ENCODE measurements at places on chromosomes 1 and 21. TPM values are rescaled to one million over a fixed set of nuclear protein-coding genes. Genes with fewer than 3 reads are reported as not detected.

DNA sequence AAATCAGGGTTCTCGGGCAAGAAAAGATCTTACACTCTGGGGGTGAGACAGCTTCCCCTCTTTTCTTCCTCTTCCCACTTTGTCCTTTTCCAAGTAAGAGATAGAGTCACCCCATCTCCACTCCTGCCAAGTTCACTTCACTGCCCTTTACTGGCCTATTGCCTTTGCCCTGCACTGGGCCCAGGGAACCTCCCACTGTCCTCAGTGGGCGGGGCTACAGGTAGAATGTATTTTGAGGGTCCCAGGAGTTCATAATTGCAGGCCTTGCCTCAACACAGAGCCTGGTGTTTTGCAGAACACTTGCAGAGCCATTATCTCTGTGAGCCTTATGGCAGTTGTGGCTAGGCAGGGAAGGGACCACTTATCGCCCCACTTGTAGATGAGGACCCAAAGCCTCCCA is 3.3 kb downstream of the AMPD2 start:
- no peak for DNase-seq

- no peak for DNase-seq
Observed at GRCh38 chr1:43436371-43436770, 17.4 kb downstream of the HYI start.

- DNase-seq: no peak
Observed at GRCh38 chr1:167706931-167707877, 14.6 kb upstream of the MPZL1 start.

- DNase-seq: no peak
Observed at GRCh38 chr1:58895082-58895481, 111.2 kb upstream of the JUN start.

GRCh38 chr1:20462397-20462796 is 23.6 kb downstream of the CAMK2N1 start:
- no peak for DNase-seq

GRCh38 chr1:90291431-90292216 is 296.7 kb downstream of the ZNF326 start:
- no peak for DNase-seq

GRCh38 chr1:205455581-205456382 is at the start of gene BLACAT1:
BLACAT1 (minus strand) TSS chr1:205456045.
- DNase-seq: no peak

DNA sequence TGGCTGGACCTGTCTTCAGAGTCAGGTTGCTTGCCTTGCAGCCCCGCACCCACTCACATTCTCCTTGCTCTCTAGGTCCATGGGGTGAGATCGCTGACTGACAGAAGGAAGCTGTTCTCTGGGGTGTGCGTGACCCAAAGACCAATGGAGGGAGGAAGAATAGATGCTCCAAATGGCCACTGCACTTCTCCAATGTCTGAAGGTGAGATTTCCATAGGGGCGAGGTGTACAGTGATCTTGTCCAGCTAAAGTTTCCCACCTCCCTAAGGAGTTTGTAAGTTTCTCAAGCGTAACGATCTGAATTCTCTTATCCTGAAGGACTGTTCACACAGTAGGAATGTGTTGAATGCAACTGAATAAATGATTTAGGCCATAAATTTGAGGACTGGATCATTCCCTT is 211.9 kb upstream of the IRF2BP2 start:
- no peak for DNase-seq

DNA sequence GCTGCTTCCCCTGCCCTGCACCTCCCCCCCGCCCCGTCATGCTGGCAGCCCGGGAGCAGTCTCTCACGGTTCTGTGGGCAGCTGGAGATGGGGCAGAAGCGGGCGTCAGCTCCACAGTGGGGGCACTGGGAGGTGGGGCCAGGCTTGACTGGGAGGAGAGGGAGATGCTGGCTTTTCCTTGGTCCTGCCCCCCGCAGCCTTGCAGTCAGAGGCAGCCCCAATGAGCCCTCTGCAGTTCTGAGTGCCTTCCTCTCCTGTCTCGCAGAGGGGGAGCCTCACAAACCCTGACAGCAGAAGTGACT is 21.7 kb downstream of the ARHGEF10L start:
- DNase-seq: no peak

- no peak for DNase-seq
Observed at GRCh38 chr1:9689011-9689706, 37.6 kb downstream of the PIK3CD start.

DNA sequence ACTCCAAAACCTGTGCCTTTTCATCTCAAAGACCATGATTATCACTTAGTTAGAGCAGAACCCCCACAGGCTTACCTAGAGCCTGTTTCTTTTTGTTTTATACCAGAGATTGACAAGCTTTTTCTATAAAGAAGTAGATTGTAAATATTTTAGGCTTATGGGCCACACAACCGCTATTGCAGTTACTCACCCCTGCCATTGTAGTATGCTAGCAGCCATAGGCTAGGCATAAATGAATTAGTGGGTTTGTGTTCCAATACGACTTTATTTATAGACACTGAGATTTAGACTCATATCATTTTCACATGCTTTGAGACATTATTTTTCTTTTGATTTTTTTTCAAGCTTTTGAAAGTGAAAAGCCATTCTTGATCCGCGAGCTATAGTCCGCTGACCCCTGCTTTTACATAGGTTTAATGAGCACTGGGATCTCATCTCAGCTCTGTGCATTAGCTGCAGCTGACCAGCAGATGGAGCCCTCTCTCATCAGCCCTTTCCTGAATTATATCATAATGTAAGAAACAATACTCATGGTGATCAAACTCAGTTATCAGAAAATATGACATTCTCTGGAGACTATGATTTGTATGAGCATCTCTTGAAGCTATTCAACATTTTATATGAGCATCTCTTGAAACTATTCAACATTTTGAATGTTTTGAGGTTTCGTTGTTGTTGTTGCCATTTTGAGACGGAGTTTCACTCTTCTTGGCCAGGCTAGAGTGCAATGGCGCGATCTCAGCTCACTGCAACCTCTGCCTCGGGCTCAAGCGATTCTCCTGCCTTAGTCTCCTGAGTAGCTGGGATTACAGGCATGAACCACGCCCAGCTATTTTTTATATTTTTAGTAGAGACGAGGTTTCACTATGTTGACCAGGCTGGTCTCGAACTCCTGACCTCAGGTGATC is 111.9 kb upstream of the L1TD1 start:
- no peak for DNase-seq

MACF1 gene
- 259 TPM for polyA plus RNA-seq

FAM72D gene
- 1.6 TPM for polyA plus RNA-seq

EPS8L3 gene
- 0.52 TPM for polyA plus RNA-seq

LDLRAD1 gene
- polyA plus RNA-seq: not detected

SELP gene
- polyA plus RNA-seq: 4.1 TPM

Measured in renal cortex interstitium (tissue), 15 donors.